Left colon (tissue), 2 donors: ENCODE measurements at places on chromosomes 16 and 17.
A peak's percentile ranks its signal among the peaks of the same experiment; 100 is the strongest.

- no peak for DNase-seq
Measured at GRCh38 chr17:68389041-68389440, 68.3 kb downstream of the WIPI1 start.

DNA sequence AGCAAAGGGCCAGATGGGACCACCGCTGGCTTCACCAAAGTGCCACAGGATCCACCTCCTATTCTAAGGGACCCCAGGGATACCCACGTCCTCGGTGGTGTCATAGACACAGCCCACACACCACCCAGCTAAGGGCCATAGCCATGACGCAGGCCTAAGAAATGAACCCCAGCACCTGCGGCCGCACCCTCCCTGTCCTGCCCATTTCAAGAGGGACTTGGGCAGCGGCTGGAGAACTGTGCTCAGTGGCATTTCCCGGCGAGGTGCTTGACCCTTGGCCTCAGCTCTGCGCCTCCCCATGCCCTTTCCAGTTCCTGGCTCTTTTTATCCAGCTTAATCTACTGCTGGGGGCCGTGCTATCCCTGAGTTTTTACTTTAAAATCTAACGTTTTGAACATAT, 27.3 kb downstream of the ZNF778 start:
- no peak for DNase-seq

- DNase-seq: no peak
Measured at GRCh38 chr17:76742958-76743357, 5.0 kb downstream of the MFSD11 start.

DNA sequence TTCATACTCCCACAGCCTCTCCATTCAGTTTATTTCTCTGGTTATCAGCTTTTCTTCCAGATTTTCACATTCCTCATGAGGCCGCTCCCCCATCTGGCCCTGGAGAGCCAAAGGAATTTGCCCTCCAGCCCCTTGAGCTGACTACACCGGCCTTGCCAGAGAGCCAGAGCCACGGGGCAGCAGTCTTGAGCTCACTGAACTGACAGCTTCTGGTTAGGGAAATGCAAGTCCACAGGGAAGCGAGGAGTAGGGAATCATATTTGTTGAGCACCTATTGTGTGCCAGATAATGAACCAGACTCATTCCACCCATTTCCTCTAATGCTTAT, 102.4 kb downstream of the ABCC12 start:
- DNase-seq: no peak

DNA sequence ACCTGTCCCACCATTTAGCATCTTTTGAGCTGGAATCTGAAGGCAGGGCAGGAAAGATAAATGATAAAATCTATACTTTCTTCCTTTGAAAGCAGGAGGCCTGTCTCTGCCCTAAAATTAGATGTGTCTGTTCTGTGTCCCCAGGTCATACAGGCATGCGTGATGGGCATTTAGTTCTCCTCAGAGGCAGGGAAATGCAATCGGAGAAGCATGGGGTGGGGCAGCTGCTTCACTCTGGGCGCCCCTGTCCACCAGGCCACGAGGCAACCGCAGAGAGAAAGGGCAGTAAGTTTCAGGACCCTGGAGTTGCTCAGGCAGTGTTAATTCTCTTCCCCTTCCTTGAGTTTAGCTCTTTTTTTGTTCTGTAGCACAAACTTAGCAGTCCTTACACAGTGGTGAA, 25.1 kb downstream of the CLUAP1 start:
- DNase-seq: no peak

DNA sequence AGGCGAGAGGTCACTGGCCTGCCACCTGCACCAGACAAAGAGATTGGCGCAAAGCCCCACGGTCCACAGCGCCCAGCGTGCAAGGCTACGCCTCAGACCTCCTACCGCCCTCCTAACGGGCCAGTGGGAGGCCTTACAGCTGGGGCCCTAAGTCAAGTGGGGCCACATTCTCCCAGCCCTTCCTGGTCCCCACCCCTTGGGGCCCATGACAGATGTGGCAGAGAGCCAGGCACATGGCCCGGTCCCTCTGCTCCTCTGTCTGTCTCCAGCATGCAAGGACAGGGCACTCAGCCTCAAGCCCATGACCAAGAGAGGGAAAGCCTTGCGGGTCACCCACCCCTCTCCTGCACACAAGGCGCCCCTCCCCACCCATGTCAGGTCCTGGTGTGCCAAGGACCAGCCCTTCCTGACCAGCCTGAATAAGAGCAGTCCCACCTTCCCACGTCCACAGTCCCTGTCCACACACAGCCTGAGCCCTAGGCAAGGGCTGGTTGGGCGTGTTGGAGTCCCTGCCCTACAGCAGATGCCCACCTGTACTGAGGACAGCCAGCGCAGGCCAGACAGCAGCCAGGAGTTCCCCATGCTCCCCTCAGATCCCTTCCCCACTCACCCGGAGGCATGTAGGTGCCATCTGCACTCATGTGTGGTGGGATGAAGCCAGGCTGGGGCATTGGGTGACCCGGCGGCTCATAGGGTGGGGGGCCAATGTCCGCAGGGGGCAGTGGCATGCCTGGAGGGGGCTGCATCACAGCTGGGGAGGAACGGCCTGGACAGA, 25.3 kb downstream of the CDIP1 start:
- no peak for DNase-seq

GRCh38 chr17:9386401-9386800, 189.2 kb downstream of the STX8 start:
- no peak for DNase-seq

GRCh38 chr17:5870231-5870953, 199.8 kb upstream of the WSCD1 start:
- no peak for DNase-seq

GRCh38 chr16:1295465-1295864, 14.0 kb upstream of the UBE2I start:
- DNase-seq: no peak

DNA sequence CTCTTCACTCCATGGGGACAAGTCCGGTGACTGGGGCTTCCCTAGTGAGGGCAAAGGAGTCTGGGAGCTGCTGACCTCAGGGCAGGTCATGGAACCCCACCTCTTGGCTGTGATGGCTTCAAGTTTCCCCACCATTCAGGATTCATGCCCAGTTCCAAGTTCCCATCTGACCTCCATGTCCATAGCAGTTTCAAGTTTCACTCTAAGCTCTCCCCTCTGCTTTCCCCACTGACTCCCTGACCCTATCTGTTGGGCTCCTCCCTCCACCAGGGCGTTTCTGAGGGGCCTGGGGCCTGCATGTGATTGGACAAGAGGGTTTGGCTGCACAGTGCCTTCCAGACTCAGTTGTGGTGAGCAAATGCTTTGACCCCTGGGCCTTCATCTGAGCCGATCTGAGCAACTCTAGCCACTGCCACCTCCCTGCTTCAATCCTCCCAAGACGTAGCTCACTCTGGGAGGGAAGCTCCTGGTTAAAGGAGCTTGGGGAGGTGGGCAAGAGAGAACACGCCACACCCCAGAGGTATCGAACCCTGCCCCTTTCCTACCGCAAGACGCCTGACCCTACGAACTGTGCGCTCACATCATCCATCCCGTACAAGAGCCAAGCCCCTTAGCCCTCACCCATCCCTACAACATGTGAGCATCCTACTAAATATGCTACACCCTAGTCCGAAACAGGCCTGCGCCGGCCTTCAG, 8.3 kb downstream of the ZNF629 start:
- no peak for DNase-seq

GRCh38 chr17:39026980-39027451, 59.8 kb upstream of the FBXO47 start:
- peak; percentile 69 for DNase-seq

DNA sequence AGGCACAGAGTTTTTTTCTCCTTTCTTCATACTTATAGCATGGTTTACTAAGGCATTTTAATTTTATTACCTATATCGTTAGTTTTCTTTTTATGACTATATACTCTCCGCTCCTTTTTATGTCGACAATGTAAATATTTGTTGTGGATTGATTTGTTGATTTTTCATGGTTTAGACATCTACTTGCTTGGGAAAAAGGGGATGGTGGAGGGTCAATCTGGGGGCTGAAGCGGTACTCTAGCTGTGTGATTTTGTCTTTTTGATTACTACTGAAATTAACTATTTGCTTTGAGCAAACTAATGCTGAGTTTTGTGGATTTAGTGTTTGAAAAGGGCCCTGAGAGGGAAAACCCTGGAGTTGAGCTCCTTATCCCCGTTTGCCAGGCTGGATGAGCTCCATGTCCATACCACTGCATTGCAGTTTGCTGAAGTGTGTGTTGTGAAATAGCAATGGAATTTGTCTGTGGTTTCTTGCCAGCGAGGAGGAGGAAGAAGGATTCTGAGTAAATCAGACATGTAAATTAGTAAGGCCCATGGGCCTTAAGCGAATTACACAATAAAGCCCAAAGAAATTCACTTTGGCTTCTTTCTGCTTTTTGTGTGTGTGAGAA, 72.0 kb downstream of the FTO start:
- no peak for DNase-seq

DNA sequence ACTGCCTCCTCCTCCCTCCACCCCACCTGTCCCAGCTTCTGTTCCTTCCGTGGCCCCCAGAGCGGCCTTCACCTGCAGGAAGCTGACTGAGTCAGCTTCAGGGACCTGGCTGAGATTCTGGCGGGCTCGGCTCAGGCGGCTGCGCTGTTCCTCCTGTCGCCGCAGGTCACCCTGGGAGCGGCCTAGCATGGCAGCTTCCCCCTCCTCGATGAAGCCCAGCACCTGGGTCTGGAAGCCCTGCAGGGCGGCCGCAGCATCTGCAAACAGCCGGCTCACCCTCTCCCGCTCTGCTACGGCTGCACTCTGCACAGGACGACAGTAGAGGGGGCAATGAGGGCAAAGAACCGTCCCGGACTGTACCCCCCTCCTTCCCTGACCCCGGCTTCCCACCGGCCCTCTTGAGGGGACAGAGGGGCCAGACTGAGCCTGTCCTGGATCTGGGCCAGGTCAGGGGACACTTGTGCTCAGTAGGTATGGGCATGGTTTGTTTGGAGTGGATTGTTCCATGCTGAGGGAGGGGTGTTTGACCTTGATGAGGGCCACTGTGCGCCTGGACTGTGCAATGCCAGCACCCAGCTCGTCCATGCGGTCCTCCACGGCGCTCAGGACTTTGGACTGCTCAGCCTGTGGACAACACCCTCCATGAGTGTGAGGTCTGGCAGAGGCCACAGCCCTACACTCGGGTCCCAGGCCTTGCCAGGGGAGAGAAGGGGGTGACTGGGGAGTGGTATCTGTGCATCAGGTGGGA, 2.0 kb downstream of the TRIM47 start:
- peak; percentile 93 for DNase-seq

DNA sequence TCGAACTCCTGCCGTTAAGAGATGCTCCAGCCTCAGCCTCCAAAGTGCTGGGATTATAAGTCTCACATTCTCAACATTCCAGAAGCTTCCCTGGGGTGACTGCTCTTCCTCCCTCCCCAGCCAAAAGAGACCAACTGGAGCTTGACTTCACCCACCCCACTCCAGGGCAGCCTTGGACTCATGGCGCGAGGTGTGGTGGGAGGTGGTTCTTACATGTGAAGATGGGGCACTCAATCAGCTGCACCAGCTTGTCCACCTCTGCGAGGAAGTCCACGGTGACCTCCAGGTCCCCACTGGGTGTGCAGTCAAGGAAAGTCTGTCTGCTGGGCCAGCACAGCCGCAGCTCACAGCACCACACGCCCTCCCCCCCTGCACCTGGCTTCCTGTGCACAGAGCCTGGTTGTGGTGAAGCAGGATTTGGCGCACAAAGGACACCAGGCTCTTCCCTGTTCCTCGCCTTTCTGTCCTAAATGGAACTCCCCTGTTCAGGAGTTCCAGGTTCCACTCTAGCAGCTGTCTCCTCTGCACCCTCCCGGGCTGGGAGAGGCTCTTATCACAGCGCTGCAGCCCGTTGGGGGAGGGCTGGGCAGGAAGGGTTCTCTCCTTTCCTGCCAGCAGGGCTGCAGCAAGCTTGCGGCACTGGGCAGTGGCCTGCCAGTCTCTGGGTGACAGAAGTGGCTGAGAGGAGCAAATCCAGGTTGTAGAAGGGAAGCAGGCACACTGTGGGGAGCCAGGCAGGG, 9.6 kb upstream of the MTSS2 start:
- no peak for DNase-seq

- DNase-seq: no peak
Measured at GRCh38 chr17:7427549-7427948, 1.1 kb upstream of the SPEM3 start.

- DNase-seq: no peak
Measured at GRCh38 chr16:87436225-87437172, 44.4 kb downstream of the MAP1LC3B start.

DNA sequence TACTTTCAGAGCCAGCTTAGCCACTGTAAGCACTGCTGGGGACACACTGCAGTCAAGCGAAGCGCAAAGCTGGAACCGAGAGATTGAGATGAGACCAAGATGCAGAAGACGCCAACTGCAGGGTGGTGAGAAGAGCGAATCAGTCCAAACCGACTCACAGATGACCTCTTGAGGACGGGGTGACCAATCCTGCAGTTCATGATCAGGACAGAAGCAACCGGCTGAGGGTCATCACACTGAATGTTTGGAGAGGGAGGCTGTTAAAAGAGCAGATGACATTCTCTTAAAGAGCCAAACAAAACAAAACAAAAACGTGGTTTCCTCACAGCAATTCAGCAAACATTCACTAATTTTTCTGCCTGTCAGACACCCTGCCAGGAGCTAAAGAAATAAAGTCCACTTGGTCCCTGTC, 8.5 kb downstream of the HASPIN start:
- DNase-seq: no peak

DNA sequence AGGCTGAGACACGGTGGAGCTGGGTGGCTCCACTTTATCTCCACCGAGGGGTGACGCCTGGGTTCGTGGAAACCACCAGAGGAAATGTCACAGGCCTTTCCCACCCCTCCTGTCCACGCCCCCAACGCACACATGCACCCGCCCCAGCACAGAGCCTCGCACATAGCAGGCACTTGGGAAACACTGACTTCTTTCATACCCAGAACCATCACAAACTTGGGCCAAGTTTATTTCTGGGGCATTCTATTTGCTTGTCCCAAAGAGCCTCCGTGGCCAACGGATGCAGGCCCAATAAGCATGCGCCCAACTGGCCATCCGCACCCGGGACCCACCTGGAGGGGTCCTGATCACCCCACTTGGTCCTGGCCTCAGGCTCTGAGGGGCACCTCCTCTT, 3.3 kb downstream of the BCAR1 start:
- peak; percentile 47 for DNase-seq

DNA sequence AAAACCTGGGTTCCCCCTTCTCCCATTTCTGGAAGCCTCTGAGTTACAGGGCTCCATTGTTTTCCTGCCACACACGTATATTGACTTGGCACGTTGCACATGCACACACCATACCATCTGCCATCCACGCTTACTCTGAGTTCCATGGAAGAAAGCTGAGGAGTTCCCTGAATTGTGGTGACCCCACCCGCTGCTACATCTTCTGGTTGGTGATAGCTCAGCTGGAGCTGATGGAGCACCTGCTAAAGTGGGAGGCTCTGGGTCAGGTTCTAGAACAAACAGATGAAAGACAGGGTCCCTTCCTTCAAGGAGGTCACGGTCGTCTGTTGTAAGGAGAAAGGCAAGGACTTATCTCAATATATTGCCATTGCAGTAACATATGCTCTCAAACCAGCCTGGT, 41.1 kb downstream of the TMEM11 start:
- DNase-seq: no peak

DNA sequence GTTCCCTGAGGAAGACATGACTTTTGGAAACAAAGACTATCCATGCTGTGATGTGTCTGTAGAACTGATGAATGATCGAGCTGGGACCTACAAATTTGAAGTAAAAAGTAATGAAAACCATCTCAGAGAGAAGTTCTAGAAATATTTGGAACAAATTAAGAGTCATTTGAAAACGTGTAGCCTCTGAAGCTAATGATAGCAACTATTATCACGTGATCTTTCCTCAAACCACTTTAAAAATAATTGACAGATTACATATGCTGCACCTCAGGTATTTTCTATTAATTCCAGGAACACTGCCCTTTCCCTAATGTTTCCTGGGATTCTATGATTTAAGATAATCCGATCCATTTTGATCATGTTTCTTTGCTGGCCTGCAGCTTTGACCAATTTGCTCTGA, 990.3 kb downstream of the CDH8 start:
- DNase-seq: no peak
